Gastroesophageal sphincter (tissue), 4 donors: ENCODE measurements at places on chromosomes 6 and 20. TPM values are rescaled to one million over a fixed set of nuclear protein-coding genes. Genes with fewer than 3 reads are reported as not detected.

The PNPLA1 gene
- not detected for total RNA-seq

The MYH7B gene
- total RNA-seq, result 0.19 TPM

The STMND1 gene
- not detected for total RNA-seq

The CGA gene
- total RNA-seq, result not detected

The MTHFD1L gene
- total RNA-seq, result 1.2 TPM

The TP53TG5 gene
- total RNA-seq, result not detected

The TRIM10 gene
- not detected for total RNA-seq

DNA sequence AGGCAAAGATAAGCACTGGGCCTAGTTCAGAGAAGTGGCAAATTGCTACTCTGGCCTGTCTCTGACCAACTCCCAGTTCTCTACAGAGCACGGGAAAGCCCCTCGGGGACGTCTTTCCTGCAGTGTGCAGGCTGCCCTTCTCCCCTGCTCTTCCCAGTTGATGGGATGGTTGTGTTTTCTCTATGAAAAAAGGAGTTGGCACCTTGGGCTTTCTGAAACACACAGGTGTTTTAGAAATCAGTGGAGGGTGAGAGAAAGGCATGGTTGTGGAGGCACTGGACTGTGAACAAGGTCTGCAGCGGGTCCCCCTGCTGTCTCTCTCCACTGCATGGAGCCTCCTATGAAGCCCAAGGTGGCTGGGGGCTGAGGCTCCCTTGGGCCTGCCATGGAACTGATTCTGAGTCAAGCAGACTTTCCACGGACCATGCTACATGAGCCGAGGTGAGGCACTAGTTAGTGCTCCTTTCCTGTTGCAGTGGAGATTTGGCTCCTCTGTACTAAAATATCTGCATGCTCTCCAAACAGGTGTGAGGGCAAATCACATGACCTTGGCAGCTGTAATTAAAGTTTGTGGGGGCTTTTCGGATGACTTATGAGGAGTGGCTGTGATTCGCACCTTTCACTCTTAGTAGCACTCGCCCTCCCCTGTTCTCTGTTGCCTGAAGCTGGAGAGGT lies 16.3 kb downstream of the GTSF1L start:
- no peak for ATAC-seq

GRCh38 chr6:89500611-89501010 lies 67.7 kb downstream of the ANKRD6 start:
- ATAC-seq, result no peak

- ATAC-seq, result no peak
These were observed 44.5 kb downstream of the RBM38 start for GRCh38 chr20:57435498-57436222.

GRCh38 chr6:94349227-94349626 lies 929.9 kb upstream of the EPHA7 start:
- ATAC-seq, result no peak

- ATAC-seq, result no peak
These were observed 133.5 kb upstream of the CLDN20 start for GRCh38 chr6:155130161-155130853.

- ATAC-seq, result peak; percentile 90
These were observed 60.4 kb upstream of the CCN2 start for GRCh38 chr6:132011582-132011981.

DNA sequence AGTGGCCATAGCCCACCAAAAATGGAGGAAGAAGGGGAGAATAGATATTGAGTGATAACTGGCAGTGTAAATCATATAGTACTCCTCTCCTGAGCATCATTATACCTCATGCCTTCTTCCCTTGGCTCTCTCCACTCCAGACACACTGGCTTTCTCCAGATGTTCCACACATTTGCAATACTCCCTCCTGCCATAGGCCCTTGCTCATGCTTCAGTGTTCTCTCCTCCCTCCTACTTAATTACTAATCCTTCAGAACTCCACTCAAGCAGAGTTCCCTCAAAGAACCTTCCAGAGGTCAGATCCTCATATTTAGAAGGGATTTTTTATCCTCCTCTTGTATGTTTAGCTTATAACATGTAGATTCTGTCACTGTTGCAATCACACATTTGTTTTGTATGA lies 279.5 kb upstream of the SUPT3H start:
- ATAC-seq, result no peak

DNA sequence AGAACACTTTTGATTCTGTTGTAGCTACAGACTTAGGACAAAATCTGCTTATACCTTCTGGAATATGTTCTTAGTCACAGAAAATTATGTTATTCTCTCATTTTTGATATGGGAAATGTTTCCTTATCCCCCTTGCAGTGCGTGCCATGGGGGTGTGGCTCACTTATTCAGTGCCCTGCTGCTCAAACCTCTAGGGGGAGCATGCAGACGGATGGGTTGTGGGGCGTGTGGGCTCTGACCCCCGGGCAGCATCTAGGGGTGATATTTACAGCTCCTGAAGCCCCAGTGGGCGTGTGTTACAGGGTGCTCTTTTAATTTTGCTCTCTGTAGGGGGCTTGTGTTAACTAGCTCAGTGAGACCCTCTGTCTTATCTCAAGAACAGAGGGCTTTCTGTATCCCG lies 61.3 kb upstream of the FERMT1 start:
- no peak for ATAC-seq

DNA sequence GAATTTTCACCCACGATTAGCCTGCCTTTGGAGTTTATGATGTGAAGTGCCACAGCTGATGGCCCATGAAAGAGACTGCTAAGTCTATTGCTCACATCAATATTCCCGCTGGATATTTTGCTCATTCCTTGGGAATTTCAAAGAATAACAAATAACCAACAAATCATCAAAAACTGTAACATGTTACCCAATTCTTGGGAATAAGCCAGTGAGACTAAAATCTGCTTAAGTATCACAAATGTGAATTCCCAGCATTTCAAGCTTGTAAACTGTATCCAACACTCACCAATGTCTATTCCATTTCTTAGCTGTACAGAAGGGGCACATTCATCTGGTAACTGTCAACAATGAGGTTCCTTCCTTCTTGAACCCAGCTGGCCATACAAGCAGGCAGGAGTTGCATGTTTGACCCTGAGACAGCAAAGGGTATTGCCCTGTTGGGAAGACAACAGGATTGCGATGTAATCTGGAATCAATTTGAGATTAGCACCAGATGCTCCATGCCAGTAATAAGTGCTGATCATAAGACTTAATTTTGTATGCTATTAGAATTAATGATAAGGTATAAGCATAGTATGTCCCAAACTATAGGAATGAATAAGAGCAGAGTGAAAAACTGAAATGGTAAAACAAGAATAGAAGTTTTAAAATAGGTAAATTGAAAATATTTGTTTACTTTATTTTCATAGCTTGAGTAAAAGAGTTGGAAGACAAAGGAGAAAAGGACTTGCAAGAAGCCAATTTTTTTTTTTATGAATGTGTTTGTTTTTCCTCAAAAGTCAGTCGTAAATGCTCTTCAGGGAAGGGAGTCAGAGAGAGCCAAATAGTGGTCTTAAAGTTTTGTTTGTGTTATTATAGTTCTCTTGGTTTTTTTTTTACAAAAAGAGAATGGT lies 58.8 kb downstream of the RSPO3 start:
- ATAC-seq, result peak; percentile 73

GRCh38 chr6:138378463-138378862 lies 758 bp downstream of the SMIM28 start:
- no peak for ATAC-seq

GRCh38 chr6:1610497-1611321 lies 994 bp downstream of the FOXC1 start:
- ATAC-seq, result no peak

DNA sequence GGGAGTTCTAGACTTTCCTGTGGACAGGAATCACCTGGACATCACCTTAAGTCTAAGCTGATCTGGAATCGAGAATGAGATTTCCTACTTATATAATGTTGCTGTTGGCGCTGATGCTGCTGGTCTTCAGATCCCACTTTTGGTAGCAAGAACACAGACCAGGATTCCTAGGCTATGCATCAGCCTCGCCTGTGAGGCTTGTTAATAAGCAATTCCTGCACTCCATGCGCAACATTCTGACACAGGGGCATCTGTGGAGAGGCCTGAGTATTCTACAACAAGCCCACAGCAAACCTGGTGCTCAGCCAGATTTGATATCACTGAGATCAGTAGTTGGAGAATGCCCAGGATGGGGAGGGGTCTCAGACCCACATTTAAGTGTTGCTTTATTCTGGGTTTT lies 52.0 kb upstream of the TRIM26 start:
- ATAC-seq, result no peak

GRCh38 chr6:127058936-127059335 lies 59.5 kb upstream of the RSPO3 start:
- ATAC-seq, result no peak

GRCh38 chr6:77457720-77458349 lies 5.5 kb downstream of the HTR1B start:
- ATAC-seq, result peak; percentile 70

DNA sequence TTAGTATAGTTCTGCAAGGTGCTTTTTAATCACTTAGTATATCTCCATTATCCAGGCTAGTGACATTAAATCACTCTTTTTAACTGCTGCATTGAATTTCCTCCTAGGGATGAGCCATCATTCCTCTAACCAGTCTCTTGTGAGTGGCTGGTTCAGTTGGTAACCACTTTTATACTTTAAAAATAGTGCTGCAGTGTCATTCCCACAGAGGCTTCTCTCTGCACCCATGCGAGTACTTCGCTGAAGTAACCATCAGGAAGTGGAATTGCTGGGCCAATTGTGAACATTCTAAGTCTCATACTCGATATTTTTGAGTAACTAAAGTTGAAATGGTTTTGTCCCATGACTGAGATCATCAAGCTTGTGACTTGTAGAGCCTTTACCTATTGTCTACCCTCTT lies 2.1 kb downstream of the BTN3A2 start:
- ATAC-seq, result no peak

DNA sequence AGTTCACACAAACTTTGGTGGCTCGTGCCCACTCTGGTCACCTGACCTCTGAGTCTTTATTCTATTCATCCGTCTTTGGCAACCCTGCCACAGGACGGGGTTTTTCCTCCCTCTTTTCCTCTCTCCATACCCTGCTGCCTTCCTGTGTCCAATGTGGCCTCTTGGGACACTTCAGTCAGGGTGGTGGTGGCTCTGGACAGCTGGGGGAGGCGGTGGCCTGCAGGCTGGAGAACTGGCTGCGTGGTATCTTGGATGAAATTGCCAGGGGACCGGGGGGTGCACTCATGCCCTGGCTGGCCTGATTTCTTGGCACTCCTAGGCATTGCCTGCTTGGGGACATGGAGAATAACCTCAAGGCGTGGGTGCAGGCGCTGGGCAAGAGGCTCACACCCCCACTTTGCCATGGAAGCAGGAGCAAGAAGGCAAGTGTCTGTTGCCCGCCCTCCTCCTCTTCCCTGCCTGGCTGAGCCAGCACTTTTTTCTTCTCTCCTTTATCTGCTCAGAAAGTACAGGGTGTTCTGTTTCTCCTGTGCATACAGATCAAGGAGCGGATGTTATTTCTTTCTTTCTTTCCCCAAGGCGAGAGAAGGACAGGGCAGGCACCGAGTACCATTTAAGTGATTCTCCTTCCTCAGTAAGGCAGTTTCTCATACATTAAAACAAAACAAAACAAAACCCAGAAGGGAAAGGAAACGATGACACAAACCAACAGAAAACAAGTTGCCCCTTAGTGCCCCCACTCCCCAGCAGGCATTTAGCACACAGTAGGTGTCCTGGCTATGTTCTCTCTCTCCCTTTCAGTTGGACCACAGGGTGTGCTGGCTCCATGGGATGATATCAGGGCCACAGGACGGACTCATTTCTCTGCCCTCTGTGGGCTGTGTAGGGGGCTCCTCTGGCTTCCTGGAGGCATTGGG lies 155.5 kb upstream of the RNF24 start:
- ATAC-seq, result no peak

DNA sequence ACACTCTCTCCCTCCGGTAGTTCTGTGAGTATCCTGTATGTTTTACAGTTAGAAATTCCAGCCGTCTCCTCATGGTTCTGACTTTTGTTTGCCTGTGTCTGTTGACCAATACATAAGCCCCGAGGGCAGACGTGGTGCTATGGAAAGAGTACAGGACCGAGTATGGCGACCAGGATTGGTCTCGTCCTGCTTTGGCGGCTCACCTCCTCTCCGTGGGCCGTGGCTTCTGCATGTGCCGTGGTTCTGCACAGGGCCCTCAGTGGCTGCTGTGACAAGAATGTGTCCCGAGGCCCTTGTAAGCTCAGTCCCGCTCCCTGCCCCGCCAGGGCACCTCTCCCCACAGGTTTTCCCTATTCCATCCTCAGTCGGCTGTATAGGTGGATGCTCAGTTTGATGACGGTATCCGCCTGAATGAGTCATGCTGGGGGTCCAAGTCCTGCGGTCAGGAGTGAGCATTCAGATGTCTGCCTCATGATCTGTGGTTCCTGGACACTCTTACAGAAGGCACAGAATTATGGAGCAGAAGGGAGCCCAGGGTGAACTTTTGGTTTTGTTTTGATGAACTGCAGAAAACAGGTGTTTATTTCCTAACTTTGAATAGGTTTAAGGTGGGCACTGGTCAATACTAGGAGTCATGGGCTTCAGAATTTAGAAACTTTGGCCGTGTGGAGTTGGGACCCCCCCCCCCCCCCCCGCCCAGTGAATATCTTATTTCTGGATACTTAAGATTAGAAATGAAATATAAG lies 1.2 kb downstream of the ARFGAP1 start:
- ATAC-seq, result no peak

GRCh38 chr6:75102301-75102700 lies 103.6 kb downstream of the COL12A1 start:
- ATAC-seq, result no peak

DNA sequence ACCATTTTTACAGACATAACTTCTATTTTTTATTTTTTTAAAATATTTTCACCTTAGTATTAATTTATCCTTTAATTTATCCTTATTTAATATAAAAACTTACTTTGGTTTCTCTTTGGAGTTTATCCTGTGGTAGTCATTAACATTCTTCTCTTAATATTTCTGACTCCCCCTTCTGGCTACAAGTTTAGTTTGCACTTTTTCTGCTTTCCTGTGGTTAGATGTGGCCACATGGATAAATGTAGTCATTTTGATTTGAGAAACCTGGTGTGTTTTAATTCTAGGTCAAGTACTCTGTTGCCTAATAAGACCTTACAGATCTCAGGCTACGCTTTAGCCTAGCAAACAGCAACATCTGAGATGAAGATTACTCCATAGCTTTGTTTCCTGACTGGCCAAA lies 1187.5 kb downstream of the HACE1 start:
- ATAC-seq, result no peak

DNA sequence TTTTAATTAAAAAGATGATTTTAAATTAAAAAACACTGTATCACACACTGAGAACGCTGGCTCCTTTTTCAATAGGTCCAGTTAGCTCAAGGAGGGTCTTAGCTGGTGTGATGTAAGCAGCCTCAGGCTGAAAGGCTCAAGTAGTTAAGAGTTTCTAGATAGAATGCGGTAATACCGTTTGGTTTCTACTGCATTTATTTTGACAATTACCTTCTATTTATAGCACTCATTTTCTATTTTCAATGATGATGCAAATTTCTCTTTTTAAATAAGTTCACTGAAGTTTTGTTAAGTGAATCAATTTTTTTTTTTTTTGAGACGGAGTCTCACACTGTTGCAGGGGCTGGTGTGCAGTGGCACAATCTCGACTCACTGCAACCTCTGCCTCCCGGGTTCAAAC lies 87.1 kb downstream of the PREX1 start:
- ATAC-seq, result no peak

- peak; percentile 8 for ATAC-seq
These were observed 22.6 kb downstream of the MYH7B start for GRCh38 chr20:34978092-34978744.

GRCh38 chr20:5703681-5704101 lies 46.5 kb upstream of the SHLD1 start:
- no peak for ATAC-seq
